Activated T-helper 17 cell treated with anti-CD3 and anti-CD28 coated beads, Interleukin-2, amount 50 U/mL, for 72 hours (primary cell): ENCODE measurements at places on chromosomes 16 and 17. TPM values are rescaled to one million over a fixed set of nuclear protein-coding genes. Genes with fewer than 3 reads are reported as not detected.

Gene ZNF750
- not detected for total RNA-seq

Gene KRTAP3-1
- not detected for total RNA-seq

Gene STARD3
- total RNA-seq = 59.8 TPM

DNA sequence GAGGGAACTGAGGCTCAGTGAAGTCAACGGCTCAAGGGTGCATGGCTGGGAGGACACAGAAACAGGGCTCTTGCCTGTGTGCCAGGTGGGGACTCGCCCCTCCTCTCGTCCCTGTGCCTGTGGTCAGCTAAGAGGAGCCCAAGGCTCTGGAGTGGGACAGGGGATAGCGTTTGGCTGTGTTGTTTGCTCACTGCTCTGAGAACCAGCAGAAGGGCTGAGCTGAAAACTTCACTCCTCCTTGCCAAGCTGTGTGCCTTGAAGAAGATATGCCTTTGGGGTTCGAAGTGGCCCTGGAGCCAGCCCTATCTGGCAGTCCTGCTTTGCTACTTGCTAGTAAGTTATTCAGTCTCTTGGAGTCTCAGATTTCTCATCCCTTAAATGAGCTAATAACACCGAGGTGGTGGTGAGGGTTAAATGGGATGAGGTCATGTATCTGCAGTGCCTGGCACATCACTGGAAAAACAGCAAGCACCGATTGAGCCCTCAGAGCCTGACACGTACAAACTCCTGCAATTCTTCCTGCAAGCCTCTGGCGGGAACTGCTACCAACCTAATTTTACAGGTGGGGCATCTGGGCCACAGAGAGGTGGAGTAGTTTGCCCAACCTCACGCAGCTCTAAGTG is 17.7 kb downstream of the FOXL1 start:
- ATAC-seq = no peak

DNA sequence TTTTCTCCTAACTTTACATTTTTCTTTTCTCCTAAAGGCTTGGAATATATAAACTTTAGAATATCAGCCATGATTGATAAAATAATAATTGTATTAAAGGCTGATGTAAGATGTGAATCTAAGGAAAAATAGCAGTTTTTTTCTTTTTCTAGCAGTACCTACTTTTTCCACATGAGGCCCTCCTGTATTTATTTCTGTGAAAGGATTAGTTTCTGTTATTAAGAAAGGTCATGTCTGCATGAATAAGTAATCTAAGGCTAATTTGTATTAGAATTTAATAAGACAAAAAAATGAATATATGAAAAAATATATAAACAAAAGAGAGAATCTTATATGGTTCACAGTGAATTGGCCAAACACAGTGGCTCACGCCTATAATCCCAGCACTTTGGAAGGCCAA is 85.3 kb downstream of the STXBP4 start:
- ATAC-seq = no peak

Gene SEPTIN12
- not detected for total RNA-seq

DNA sequence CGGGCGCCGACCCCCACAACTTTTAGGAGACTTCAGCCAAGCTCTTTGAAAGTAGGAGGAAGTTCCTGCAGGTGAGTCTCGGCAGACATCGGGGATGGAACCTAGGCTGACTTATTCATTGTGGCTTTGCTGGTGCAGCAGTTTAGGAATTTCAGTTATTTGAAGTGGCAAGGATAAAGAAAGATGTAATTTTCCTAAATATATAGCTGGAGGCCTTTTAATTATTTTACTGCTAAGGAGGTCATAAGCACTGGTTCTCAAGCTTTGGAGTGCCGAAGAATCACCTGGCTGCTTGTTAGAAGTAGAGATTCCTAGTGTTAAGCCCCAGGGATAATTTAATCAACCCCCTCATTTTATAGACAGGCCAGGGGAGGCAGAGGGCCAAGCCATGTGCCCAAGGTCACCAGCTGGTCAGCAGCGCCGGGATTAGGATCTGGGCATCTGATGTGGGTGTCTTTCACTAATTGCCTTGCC is 28.9 kb upstream of the BCAR1 start:
- no peak for ATAC-seq

Gene ABCA6
- total RNA-seq = 0.24 TPM

- peak; percentile 5 for ATAC-seq
Observed at GRCh38 chr17:35088356-35088880, 24.9 kb upstream of the RFFL start.

DNA sequence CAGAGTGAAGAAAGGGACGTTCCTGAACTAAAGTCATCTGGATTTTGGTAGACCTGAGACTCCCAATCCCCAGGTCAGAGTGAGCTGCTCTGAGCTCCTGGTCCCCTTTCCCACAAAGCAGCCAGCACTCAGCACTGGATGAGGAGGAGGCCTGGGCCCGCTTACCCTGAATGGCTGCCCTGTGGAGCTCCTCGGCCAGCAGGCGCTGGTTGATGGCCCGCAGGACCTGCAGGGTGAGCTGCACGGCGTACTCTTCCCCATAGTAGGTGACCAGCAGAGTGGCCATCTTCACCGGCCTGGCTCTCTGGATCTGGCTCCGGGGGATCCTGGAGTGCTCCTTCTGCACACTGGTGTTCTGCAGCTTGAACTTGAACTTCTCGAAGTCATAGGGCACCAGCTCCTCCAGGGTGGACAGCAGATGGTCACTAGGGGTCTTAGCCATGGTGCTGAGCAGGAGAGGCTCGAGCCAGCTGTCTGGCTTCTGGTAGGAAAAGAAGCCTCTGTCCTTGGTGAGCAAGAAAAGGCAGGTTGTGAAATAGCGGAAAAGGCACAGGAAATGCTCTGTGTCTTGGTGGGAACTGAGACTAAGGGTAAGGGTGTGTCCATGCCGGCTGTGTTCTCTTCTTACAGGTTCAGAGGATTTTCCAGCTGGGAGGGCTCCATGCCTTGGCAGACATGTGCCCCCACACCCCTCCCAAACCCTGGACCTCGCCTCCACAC is at the start of gene MEFV:
TSS of gene MEFV (minus strand) at position 488 of the 720 bp plus-strand sequence. CDS start at position 442, 46 bp downstream.
- no peak for ATAC-seq

DNA sequence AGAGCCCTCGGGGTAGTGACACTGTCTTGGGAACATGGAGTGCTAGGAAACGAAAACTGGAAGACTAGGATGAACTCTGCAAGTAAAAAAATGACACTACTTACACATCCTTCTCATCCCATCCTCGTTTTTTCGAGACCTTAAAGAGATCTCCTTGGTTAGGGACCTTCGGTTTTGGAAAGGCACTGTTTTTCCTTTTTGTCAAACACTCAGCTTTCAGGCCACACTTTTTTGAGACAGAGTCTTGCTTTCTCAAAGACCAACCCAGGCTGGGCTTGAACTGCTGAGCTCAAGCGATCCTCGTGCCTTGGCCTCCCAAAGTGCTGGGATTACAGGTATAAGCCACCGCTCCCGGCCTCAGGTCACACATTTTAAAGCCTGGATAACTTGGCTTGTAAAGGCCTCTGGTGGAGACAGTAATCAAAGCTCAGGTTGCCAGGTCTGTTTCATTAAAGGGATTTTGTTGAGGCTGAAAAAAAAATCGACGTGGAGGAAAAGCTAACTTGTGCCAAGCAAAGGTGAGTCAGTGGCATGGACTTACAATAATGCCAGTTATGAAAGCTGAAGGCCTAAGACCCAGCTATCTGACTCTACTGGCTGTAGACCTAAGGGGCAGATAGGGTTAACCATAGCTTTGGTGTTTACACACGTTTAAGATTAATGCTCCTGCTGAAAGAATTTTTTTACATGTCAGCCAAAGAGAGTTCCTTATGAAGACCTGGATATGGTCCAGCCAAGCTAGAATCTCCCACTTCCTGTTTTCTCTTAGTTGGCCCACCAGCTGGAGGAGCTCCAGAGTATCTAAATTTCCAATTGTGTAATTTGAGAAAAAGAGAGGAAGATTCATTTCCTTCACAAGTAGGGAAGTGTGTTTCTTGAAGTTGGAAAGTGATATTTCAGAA is 823 bp downstream of the NBR1 start:
- ATAC-seq = no peak

Gene EFCAB5
- total RNA-seq = 1.1 TPM

DNA sequence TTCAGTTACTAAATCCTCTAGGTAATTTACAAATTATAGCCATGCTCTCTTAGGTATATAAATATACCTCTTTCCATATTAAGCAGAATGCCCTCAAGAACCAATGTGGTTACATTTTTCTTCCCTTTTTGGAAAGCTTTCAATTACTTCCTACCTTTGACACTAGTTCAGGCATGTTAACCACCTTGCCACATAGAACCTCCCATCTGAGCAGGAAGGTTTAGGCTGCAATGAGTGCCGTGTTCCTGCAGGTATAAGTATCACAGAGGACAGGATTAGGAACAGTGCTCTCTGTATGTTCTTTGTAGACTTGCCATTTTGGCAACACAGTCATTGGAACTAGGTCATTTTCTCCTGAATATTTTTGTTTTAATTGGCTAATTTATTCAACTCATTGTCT is 20.1 kb downstream of the KRT25 start:
- no peak for ATAC-seq

Gene SBK1
- 1.7 TPM for total RNA-seq

- no peak for ATAC-seq
Observed at GRCh38 chr16:48810803-48811453, 200.9 kb upstream of the N4BP1 start.
